Large intestine (tissue), 12 donors: ENCODE measurements at places on chromosomes 4 and X.

- no peaks in the 10 kb centered on the region for H3K27me3 ChIP-seq
- no peak for DNase-seq
- peaks cover 59% of the 10 kb centered on the region for H3K36me3 ChIP-seq
- no peak overlapping the region for H3K4me3 ChIP-seq
- H3K4me1 ChIP-seq: no peaks in the 10 kb centered on the region
These were observed 8.3 kb downstream of the HCCS start for GRCh38 chrX:11119313-11119943.

- no peaks in the 10 kb centered on the region for H3K27me3 ChIP-seq
- no peak overlapping the region for H3K27ac ChIP-seq
These were observed 56.3 kb downstream of the ZAR1 start for GRCh38 chr4:48546336-48546735.

- no peaks in the 10 kb centered on the region for H3K4me1 ChIP-seq
- H3K36me3 ChIP-seq: no peaks in the 10 kb centered on the region
- H3K4me3 ChIP-seq: no peak overlapping the region
- no peaks in the 10 kb centered on the region for H3K27me3 ChIP-seq
- no peak for DNase-seq
These were observed 160.1 kb downstream of the STK32B start for GRCh38 chr4:5211282-5211839.

- H3K27me3 ChIP-seq: peaks cover 2% of the 10 kb centered on the region
- H3K4me3 ChIP-seq: no peak overlapping the region
- no peak overlapping the region for H3K27ac ChIP-seq
- no peaks in the 10 kb centered on the region for H3K4me1 ChIP-seq
- DNase-seq: no peak
These were observed 18.1 kb upstream of the MMRN1 start for GRCh38 chr4:89876548-89876947.

GRCh38 chr4:14125375-14126129, 498.0 kb upstream of the BOD1L1 start:
- no peaks in the 10 kb centered on the region for H3K4me1 ChIP-seq
- no peak overlapping the region for H3K4me3 ChIP-seq
- DNase-seq: no peak
- no peaks in the 10 kb centered on the region for H3K36me3 ChIP-seq

DNA sequence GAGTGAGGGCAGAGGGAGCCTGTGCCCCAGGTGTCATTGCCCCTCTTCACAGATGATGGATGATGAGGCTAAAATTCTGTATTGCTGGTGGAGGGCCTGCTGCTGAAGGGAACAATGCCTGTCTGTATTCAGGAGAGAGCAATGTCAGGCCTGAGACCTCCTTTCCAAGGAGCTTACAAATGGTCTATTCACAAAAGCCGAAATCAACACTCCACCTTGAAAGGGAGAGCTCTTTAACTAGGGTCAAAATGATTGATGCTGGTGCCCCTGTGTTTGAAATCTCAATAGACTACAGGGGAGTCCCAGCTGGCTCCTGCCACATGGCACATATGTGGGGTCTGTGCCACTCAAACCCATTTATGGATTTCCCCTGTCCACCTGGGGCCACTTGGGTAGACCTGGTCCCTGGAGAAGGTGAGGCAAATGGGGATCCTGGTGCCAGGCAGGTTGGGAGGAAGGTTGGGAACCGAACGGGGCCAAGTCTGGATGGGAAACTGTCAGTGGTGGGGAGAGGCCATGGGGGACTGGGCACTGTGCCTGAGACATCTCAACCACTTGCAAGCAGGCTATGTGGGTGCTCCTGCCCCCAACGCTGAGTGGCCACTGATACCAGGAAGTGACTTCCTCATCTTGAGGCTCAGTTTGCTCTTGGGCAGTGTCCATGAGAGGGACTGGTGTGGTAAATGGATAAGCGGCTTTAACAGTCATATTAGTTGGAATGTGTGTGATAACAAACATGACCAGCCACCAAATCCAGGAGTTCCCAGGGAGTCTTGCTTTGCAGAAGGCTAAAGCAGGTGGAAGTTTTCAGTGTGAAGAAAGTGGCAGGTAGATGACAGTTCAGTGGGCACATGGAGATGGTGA, 223.8 kb upstream of the PSAPL1 start:
- H3K27ac ChIP-seq: no peak overlapping the region
- DNase-seq: no peak

DNA sequence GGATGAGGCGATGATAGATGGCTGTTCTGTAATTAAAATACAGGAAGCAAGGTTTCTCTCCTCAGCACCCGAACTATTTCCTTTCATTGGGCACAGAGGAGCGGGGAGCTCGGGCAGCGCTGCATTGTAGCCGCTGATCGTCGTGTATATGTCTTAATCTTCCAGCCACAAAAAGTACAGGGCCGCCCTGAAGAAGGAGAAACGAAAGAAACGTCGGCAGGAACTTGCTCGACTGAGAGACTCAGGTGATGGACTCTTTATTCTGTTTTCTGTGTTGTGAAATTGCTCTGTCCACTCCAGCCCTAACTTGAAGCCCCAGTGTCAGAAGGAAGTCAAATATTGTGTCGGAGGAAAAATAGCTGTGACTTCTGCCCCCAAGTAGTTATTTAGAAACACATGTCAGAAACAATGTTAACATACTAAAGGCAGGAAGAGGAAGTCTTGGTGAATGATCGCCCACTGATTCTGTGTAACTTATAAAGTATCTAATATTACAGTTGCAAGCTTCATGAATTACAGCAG, 546 bp downstream of the ZRSR2 start:
- no peaks in the 10 kb centered on the region for H3K27me3 ChIP-seq
- H3K36me3 ChIP-seq: peaks cover 3% of the 10 kb centered on the region
- H3K4me1 ChIP-seq: peaks cover 4% of the 10 kb centered on the region
- DNase-seq: peak; percentile 7
- H3K4me3 ChIP-seq: peak overlapping the region; percentile 89

DNA sequence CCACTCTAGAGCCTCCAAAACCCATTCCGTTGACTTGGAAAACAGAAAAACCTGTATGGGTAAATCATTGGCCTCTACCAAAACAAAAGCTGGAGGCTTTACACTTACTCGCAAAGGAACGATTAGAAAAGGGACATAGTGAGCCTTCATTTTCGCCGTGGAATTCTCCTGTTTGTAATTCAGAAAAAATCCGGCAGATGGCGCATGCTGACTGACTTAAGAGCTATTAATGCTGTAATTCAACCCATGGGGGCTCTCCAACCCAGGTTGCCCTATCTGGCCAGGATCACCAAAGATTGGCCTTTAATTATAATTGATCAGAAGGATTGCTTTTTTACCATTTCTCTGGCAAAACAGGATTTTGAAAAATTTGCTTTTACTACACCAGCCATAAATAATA, 60.8 kb downstream of the ZNF732 start:
- DNase-seq: no peak
- H3K4me3 ChIP-seq: no peak overlapping the region
- H3K27ac ChIP-seq: no peak overlapping the region
- no peaks in the 10 kb centered on the region for H3K4me1 ChIP-seq
- no peaks in the 10 kb centered on the region for H3K36me3 ChIP-seq
- no peaks in the 10 kb centered on the region for H3K27me3 ChIP-seq

DNA sequence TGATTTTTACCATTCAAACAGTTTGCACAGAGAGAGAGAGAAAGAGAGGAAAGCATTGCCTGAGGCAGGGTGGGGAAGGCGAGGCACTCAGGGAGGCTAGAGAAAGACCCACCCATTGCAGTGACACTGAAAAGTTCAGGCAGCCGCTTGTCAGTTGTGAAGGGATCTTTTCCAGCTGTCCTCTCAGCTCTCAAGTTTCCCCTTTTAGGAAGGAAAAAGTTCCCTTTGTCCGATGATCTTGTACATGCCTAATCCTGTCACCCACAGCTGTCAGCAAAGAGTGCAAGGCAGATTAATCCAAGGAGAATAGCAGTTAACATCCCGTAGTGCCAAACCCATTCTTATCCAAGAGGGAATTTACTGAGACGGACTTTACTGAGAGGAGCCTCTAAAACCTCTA, 255.0 kb downstream of the MAGEB5 start:
- H3K4me3 ChIP-seq: no peak overlapping the region
- no peaks in the 10 kb centered on the region for H3K27me3 ChIP-seq
- no peaks in the 10 kb centered on the region for H3K4me1 ChIP-seq
- H3K27ac ChIP-seq: no peak overlapping the region

DNA sequence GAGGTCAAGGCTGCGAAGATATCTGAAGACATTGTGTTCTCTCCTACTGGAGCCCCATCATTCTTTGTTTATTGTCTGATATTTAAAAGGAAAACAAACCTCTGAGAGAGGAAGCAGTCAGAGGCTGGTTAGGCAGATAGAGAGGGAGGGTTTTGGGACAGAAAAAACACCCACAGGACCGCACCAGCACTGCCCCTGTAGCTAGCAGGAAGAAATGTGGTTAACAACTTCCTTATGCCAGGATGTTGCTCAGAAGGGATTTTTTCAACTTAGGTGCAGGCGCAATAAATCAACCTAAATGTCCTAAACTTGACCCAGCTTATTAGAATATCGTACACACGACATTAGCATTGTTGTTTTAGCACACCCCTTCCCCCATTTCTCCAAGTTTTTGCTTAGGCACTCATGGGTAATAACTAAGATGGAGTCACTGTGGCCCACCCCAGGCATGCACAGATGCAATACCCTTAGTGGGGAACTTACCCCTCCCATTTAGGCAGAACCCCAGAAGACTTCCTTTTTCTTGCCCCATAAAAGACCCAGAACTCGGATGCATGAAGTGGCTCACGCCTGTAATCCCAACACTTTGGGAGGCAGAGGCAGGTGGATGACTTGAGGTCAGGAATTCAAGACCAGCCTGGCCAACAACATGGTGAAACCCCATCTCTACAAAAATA, 2.8 kb upstream of the ZNF718 start:
- peaks cover 3% of the 10 kb centered on the region for H3K4me1 ChIP-seq
- no peak for DNase-seq
- H3K4me3 ChIP-seq: no peak overlapping the region
- H3K36me3 ChIP-seq: no peaks in the 10 kb centered on the region
- H3K27me3 ChIP-seq: no peaks in the 10 kb centered on the region

DNA sequence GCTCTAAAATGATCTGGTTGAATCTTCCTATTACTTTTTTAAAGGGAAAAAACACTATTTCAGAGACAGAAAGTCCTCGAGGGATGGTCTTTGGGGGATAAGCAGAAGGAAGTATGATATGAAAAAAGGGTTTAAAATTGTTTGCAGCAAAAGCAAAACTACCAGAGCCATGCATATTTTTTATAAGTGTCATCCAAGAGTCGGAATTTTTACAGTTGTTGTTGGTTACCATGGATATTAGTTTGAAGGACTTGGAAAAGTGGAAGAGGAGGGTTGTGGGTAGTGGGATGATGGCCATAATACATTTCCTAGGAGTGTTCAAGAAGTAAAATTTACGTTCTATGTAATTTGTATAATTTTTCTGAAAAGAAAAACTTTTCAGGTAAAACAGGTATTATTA, 134.4 kb downstream of the PCDH7 start:
- H3K27me3 ChIP-seq: no peaks in the 10 kb centered on the region
- H3K36me3 ChIP-seq: no peaks in the 10 kb centered on the region
- no peak for DNase-seq

DNA sequence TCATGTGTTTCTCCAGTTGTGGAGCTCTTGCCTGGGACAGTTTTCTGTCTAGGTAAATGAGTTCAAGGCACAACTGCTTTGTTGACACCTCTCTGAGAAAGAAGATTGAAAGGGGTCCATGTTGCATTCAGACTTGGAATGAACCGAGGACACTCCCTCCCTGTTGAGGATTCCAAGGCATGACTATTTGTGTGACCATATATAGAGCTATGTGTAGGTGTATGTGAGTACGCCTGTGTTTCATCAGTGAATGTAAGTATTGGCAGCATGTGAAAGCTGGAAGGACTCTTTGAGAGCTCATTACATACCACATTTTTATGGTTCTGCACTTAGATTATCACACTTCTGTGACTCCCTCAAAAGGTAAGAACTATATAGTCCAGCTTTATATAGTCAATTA, 3.4 kb downstream of the HEPH start:
- peak overlapping the region; percentile 99 for H3K27ac ChIP-seq

DNA sequence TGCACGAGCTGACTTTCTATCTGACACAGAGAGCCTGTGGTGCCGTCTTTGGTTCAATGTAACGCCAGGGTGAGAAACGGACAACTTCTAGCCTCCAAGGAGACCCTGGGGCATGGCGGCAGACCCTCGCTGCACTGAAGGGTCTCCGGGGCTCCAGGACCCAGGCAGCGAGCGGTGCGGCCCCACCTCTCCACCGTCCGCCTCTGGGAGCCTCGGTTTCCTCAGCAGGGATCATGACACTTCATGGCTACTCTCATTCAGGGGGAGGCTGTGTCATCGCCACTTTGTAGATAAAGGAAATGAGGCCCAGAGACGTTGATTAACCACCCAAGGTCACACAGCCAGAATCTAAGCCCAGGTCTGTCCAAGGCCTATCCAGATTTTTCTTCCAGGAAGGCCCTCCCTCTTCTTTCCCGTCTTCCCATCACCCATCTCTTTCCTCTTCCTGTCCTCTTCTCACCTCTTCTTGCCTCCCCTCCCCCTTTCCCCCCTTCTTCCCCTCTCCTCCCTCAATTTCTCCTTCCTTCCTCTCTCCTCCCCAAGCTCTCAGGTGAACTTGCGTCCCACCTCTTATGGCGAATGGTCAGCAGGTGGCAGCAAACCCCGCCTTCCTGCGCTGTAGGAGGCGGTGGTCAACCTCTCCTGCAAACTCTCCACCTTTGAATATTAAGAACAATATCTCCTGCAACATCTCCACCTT, 69.3 kb upstream of the HMX1 start:
- no peak overlapping the region for H3K27ac ChIP-seq
- DNase-seq: no peak
- H3K4me1 ChIP-seq: no peaks in the 10 kb centered on the region
- H3K4me3 ChIP-seq: no peak overlapping the region

DNA sequence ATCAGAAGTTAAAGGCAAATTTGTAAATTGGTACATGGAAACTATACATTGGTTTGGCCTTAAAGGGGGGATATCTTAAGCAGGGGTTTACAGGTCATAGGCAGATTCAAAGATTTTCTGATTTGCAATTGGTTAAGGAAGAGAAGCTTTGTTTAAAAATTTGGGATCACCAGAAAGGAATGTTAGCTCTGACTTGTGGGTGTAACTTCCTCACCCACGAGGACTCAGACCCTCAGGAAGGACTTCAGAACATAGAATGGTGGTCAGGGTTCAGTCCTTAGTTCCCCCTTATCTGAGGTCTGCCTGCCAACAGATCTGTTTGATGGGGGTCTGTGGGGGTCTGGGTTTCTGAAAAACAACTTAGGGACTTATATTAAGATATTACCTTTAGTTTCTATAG, 427.4 kb upstream of the DIPK2B start:
- H3K27ac ChIP-seq: no peak overlapping the region
- no peak overlapping the region for H3K4me3 ChIP-seq
- no peaks in the 10 kb centered on the region for H3K4me1 ChIP-seq
- no peaks in the 10 kb centered on the region for H3K36me3 ChIP-seq
- no peak for DNase-seq

DNA sequence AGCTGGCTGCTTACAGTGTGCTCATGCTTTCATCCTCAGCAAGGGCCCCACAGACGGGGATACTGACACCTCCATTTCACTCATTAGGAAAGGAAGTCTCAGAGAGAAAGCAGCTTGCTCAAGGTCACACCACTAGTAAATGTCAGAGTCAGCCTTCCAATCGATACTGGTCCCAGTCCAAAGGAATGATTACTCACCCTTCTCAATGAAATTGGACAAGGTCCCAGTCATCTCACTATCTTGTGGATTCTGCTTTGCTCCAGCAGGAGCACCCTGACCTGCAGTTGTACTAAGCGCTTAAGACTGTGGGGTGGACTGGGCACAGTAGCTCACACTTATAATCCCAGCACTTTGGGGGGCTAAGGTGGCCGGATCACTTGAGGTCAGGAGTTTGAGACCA, 132.2 kb upstream of the SLC34A2 start:
- DNase-seq: no peak
- no peak overlapping the region for H3K27ac ChIP-seq
- no peaks in the 10 kb centered on the region for H3K4me1 ChIP-seq
- H3K36me3 ChIP-seq: no peaks in the 10 kb centered on the region
- H3K4me3 ChIP-seq: no peak overlapping the region
